ENCODE measurements at places on chromosomes 1 and 21.

GRCh38 chr1:84851839-84852238 is 41.2 kb downstream of the LPAR3 start:
- DNase-seq, result no peak

- no peak for DNase-seq
Measured at GRCh38 chr1:74818661-74819456, 85.9 kb downstream of the TYW3 start.

GRCh38 chr21:39141502-39141901 is 41.7 kb downstream of the PSMG1 start:
- no peak for DNase-seq

DNA sequence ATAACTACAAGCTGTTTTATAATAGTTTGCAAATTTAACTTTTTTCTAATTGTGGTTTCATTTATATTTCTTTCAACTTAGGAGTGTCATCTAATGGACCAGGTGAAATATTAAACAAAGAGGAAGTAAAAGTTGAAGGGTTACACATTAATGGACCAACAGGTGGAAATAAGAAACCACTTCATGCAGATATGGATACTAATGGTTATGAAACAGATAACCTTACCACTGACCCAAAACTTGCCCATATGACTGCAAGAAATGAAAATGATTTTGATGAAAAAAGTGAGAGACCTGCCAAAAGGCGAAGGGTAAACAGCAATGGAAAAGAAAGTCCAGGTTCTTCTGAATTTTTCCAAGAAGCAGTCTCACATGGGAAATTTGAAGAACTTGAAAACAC is 59.7 kb downstream of the MIER1 start:
- no peak for DNase-seq

GRCh38 chr1:7630378-7630777 is 140.7 kb upstream of the VAMP3 start:
- DNase-seq, result no peak

- DNase-seq, result no peak
Measured at GRCh38 chr1:61226791-61227567, 144.6 kb downstream of the NFIA start.

GRCh38 chr1:118504867-118505266 is 319.8 kb upstream of the SPAG17 start:
- DNase-seq, result peak; percentile 52

GRCh38 chr1:96688767-96689166 is 32.8 kb upstream of the PTBP2 start:
- no peak for DNase-seq

- no peak for DNase-seq
Measured at GRCh38 chr1:161166669-161167548, 683 bp downstream of the PPOX start.

GRCh38 chr1:248873993-248874533 is 15.2 kb upstream of the ZNF692 start:
- peak; percentile 92 for DNase-seq

GRCh38 chr1:14926229-14926628 is 227.3 kb upstream of the TMEM51 start:
- no peak for DNase-seq

DNA sequence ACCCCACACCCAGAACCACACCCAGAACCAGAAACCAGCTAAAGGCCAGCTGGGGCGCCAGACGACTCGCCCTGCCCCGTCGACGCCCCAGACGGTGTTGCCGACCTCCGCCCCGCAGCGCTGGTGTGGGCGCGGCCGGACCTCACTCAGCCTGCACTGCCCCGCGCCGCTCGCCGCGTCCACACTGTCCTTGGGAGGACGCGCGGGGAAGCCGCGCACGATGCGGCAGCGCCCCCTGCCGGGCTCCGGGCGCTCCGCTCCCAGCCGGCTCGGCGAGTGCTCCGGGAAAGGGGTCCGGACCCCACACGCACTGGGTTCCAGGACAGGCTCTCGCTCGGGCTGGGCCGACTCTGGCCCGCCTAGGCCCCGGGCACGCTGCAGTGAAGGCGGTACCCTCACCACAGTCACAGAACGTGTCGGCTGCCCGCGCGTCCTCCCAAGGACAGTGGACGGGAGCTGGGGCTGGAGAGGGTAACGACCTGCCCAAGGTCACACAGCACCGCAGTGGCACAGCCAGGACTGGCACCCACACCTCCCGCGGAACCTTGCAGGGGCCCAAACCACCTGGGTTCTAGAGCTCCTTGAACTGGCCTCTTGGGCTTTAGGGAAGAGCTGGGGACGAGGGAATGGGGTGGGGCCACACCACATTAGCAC is 90.2 kb downstream of the DMRTA2 start:
- peak; percentile 64 for DNase-seq

DNA sequence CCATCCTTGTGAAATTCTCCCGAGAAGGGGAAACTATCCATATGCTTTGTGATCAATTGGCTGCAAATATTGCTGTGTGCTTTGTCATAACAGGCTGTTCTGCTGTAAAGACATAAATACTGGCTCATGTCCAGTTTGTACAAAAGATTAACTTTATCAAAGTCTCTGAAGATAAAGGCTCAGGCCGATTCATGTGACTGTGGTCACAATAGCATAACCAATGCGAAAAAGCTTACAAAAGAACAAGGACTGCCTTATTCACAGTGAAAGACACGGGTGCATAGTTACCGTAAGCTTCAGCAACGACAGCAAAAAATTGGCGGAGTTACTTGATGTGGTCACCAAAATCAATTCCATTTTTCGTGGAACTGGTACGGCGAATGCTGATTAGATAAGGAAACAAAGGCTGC is 173.6 kb upstream of the CHRM3 start:
- no peak for DNase-seq

DNA sequence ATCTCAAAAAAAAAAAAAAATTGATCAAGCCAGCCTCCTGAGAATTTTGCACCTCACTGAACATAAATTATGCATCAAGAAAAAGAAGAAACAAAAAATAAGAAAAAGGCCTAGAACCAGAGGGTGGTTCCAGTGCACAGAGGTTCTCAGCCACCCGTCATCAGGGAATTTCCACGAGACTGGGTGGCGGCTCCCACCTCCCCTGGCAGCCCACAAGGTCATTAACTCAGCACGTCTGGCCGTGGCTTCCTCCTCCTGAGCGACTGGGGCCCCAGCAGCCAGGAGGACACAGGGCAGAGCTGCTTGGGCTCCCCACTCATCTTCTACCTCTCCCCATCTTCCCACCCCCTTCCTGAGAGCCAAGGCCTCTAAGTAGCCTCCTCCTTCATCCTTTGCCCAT is 15.7 kb upstream of the TMEM51 start:
- no peak for DNase-seq

- no peak for DNase-seq
Measured at GRCh38 chr1:56844545-56845136, 10.0 kb upstream of the C8A start.

- no peak for DNase-seq
Measured at GRCh38 chr1:110471131-110471530, 20.2 kb downstream of the PROK1 start.

DNA sequence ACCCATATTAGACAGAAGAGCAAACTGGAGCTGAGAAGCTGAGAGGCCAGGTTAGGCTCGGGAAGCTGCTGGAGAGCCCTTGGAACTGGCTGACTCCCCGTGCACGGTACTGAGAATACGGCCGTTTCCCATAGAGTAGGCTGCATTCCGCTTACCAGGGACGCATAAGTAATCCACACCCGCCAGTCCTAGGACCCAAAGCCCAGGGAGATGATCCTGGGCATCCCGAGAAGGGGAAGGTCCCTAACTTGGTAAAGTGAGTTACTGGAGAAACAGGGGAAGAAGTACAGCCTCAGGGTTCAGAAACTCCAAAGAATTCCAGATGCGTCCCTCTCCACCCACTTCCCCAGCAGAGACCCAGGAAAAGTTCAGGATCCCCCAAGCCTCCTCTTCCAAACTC is 1.3 kb downstream of the LRRC38 start:
- no peak for DNase-seq

DNA sequence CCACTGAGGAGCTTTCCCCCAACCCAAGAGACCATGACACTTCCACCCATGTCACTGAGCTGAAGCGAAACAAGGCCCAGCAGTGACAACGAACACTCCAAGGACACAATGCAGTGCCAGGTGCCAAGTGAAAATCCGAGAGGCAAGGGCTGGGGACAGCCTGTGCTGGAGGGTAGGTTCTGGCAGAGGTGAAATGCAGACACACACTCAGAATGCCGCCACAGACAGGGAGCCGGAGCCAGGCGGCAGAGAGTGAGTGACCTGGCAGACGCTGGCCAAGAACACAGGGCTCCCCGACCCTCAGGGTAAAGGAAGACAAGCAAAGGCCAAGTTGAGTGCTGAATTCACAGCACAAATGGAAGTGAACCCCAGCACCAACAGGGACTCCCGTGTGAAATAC is 78.9 kb downstream of the CD46 start:
- no peak for DNase-seq

GRCh38 chr1:232149287-232150201 is 480.4 kb downstream of the SIPA1L2 start:
- no peak for DNase-seq

GRCh38 chr1:42841440-42842147 is 4.8 kb upstream of the ZNF691 start:
- DNase-seq, result no peak

- peak; percentile 59 for DNase-seq
Measured at GRCh38 chr1:28887835-28888682, 26.3 kb upstream of the EPB41 start.

- DNase-seq, result peak; percentile 44
Measured at GRCh38 chr1:159015440-159015909, 5.8 kb downstream of the IFI16 start.

- no peak for DNase-seq
Measured at GRCh38 chr1:39128959-39129358, 75.5 kb upstream of the MACF1 start.

- DNase-seq, result no peak
Measured at GRCh38 chr1:229657993-229658755, 32.1 kb downstream of the URB2 start.

- no peak for DNase-seq
Measured at GRCh38 chr1:168601051-168601450, 24.6 kb downstream of the XCL1 start.

DNA sequence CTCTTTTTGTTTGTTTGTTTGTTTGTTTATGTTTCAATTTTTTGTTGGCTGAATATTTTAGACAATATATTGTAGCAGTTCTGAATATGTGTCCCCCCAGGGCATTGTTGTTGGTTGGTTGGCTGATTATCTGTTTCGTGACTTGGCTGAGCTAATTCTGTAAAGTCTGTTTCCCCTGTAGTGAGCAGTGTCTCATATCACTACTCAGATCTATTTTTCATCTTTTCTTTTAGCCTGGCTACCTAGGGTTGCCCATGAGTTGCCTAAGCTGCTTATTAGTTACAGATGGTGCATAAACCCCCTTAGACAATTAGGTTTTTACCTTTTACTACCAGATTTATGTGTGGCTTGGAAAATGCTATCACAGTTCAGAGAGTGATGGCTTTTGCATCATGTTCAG is 32.3 kb downstream of the CFAP57 start:
- no peak for DNase-seq

DNA sequence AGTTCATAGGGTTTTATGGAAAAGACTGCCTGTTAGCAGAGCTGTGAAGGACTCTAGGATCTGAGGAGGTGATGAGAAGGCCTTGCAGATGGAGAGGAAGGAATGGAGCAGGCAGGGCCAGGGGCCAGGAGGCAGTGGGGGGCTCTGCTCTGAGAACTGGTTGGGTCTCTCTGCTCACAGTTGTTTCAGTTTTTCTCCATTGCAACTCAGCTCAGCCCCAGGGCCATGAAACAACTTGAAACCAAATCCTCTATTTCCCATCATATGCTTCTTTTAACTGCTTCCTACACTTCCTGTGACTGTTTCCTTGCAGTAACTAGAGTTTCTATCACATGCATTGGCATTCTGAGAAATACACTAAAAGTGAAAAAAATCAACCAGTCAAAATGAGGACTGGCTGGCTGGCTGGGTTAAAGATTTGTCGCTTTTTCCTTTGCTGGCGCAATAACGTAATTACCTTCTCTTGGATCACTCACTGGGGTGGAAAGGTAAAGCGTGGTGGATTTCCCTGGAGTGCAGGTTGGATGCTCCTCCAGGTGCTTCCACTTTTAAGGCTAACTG is 172.0 kb downstream of the CDC7 start:
- no peak for DNase-seq

DNA sequence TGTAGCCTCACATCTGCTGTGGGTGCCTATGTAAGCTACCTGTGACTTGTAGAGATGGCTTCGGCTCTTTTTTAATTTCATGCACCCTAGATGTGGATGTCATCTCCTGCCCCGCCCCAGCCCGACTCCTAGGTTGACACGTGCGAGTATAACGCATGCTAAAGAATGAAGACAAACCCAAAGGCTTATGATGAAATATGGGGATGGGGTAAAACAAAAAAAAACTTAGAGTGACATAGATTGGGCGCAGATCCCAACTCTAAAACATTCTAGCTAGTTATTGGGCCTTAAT is 613 bp upstream of the ERO1B start:
- no peak for DNase-seq

DNA sequence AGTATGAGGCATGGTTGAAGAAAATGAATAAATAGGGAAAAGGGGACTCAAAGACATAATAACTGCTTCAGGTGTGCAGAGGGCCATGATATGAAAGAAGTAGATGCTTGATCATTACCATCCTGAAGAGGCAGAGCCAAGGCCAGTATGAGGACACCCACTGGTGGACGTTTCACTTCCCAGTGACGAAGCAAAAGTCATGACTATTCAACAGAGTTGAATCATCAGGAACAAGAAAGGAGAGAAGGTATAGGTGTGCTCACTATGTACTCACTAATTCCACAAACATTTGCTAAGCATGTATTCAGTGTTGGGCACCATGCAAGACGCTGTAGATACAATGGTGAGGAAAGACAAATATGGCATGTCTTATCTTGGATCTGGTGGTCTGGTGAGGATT is 319.2 kb upstream of the RUNX1 start:
- no peak for DNase-seq

GRCh38 chr1:150441121-150441520 is 46.1 kb upstream of the TARS2 start:
- no peak for DNase-seq

DNA sequence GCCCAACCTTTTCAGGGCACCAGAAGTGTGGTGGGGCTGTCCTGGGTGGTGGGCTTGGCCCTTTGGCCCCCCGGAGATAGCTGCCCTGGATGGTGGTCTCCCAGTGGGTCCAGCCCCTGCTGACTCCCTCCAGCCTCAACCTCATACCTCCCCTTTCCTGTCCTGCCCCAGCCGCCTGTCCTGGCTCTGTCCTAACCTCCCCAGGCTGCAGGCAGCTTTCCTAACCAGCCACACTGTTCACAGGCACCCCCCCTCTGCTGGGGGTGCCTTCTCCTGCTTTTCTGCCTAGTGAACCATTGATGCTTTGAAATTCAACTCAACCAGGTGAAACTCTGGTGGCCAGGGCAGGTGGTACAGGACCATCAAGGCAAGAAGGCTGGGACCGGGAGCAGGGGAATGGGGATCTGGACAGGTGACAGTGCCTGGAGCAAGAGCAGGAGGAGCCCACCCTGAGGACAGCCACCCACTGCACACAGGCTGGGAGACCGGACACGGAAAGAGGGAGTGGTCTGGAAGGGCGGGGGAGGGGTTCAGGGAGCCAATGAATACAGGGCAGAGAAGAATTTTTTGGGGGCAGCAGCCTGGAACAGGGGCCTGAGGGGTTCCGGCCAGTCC is 35.9 kb downstream of the RAP1GAP start:
- no peak for DNase-seq
